ENCODE measurements at places on chromosomes 12 and 14. TPM values are rescaled to one million over a fixed set of nuclear protein-coding genes. Genes with fewer than 3 reads are reported as not detected.
A peak's percentile ranks its signal among the peaks of the same experiment; 100 is the strongest.

Gene SCN8A
- total RNA-seq: 2.3 TPM

- no peak for DNase-seq
- H3K4me1 ChIP-seq: peaks cover 3% of the 10 kb centered on the region
- H3K27me3 ChIP-seq: no peaks in the 10 kb centered on the region
- H3K4me3 ChIP-seq: no peak overlapping the region
- no peak overlapping the region for H3K27ac ChIP-seq
- no peaks in the 10 kb centered on the region for H3K36me3 ChIP-seq
Measured at GRCh38 chr12:116368196-116369194, 91.0 kb upstream of the MED13L start.

- no peak overlapping the region for H3K4me3 ChIP-seq
- H3K4me1 ChIP-seq: no peaks in the 10 kb centered on the region
- H3K36me3 ChIP-seq: no peaks in the 10 kb centered on the region
- H3K27me3 ChIP-seq: no peaks in the 10 kb centered on the region
- no peak for DNase-seq
Measured at GRCh38 chr14:36870776-36871175, 209.1 kb downstream of the PAX9 start.

Gene NANOG
- total RNA-seq: not detected

DNA sequence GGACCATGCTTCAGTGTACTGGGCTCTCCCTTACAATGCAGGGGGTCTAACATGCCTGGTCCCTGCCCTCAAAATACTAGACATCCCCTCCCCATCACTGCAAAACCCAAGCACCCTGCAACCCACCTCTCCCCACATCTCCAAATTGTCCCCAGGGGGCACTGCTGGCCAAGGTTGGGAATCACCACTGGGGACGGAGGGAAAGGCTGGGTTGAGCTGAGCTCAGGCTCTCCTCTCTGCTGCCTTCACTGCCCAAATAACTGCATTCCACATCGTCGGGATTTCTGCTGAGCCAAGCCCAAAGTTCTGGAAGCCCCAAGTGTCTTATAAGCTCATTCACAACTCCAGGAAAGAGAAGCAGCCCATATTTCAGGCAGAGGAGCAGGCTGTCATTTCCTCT lies 69.6 kb downstream of the NT5DC3 start:
- no peaks in the 10 kb centered on the region for H3K4me1 ChIP-seq
- peaks cover 2% of the 10 kb centered on the region for H3K36me3 ChIP-seq
- no peaks in the 10 kb centered on the region for H3K27me3 ChIP-seq
- no peak for DNase-seq
- H3K4me3 ChIP-seq: no peak overlapping the region

DNA sequence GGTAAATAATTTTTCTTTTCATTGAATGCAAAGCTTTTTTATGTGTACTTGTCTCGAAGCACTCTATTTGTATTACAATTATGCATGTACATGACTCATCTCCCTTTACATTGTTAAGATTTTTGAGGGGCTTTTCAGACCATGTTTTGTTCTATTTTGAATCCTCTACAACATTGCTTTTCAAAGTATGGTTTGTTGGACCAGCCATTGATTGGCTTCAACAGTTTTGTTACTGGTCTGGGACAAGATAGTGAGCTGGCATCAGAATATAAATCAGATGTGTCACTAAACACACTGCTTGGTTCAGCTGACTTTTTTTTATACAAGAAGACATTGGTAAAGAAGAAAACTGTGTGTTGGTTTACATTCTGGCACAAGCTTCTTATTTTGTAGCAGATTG lies 122.3 kb downstream of the MON2 start:
- H3K4me1 ChIP-seq: no peaks in the 10 kb centered on the region
- no peak overlapping the region for H3K27ac ChIP-seq
- DNase-seq: no peak
- no peaks in the 10 kb centered on the region for H3K27me3 ChIP-seq
- no peak overlapping the region for H3K4me3 ChIP-seq

Gene GPHN
- total RNA-seq: 22.5 TPM

DNA sequence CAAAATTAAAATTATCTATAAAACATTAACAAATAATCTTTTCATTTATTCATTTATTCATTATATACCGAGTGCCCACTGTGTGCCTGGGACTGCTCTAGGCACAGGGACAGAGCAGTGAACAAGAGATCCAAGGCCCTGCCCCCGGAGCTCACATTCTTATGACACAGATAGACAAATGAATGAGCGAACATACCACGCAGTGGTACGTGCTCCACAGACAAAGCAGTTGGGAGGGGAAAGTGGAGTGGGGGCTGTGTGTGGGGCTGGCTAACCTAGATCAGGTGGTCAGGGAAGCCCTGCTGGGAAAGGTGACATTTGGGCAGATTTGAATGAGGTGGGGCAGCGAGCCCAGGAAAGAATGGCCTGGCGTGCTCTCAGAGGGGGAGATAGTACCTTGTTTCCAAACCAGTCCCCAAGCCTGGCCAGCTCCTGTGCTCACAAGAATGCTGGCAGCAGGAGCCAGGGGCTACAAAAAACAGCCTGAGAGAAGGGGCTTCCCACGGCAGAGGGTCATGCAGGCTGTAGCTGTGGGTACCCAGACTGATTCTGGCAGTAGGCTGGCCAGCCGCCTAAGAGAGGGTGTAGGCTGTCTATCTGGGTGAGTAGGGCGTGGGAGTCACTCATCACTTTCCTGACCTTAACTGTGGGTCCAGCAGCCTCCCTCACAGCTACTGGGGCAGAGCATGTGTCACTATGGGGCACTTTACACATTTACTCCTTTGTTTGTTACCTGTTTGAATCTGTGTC lies 57.8 kb upstream of the ACTN1 start:
- H3K36me3 ChIP-seq: no peaks in the 10 kb centered on the region
- no peak overlapping the region for H3K27ac ChIP-seq
- peaks cover 7% of the 10 kb centered on the region for H3K4me1 ChIP-seq
- H3K4me3 ChIP-seq: no peak overlapping the region

- peaks cover 37% of the 10 kb centered on the region for H3K36me3 ChIP-seq
- H3K4me3 ChIP-seq: peak overlapping the region; percentile 91
- H3K27me3 ChIP-seq: no peaks in the 10 kb centered on the region
- peak overlapping the region; percentile 86 for H3K27ac ChIP-seq
- peaks cover 45% of the 10 kb centered on the region for H3K4me1 ChIP-seq
Measured at GRCh38 chr12:95002754-95003153, 743 bp downstream of the NDUFA12 start.

DNA sequence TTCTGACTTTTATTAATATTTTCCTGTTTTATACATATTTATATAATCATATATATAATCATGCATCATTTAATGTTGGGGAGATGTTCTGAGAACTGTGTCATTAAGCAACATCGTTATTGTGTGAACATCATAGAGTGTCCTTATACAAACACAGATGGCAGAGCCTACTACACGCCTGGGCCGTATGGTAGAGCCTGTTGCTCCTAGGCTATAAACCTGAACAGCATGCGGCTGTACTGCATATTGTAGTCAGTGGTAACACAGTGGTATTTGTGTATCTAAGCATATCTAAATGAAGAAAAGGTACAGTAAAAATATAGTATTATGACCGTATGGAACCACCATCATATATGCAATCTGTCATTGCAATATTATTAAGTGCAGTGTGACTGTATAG lies 44.7 kb upstream of the BCL7A start:
- peaks cover 18% of the 10 kb centered on the region for H3K27me3 ChIP-seq
- no peak for DNase-seq
- H3K36me3 ChIP-seq: peaks cover 2% of the 10 kb centered on the region
- H3K4me1 ChIP-seq: peaks cover 8% of the 10 kb centered on the region
- no peak overlapping the region for H3K27ac ChIP-seq

DNA sequence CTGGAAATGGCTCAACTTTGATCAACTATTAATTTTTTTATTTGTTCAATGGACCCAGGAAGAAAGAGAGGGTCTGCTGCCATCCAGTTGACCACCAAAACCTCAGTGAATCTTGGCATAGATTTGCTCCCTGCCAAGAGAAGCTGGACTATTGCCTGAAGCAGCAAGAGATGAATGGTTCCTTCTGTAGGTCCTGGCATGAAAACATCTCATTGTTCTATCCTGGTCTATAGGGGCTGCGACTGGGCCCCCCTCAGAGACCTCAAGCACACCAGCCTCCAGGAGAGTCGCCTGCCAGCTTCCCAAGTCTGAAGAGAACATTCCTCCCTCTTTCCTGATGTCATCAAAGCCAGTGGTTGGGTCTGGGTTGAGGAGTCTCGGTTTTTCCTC lies 204.9 kb downstream of the TMX1 start:
- no peaks in the 10 kb centered on the region for H3K4me1 ChIP-seq
- H3K27ac ChIP-seq: no peak overlapping the region
- DNase-seq: no peak
- no peaks in the 10 kb centered on the region for H3K36me3 ChIP-seq
- H3K4me3 ChIP-seq: no peak overlapping the region

Gene AMN
- 0.35 TPM for total RNA-seq

- H3K4me3 ChIP-seq: no peak overlapping the region
- H3K27ac ChIP-seq: no peak overlapping the region
- no peaks in the 10 kb centered on the region for H3K27me3 ChIP-seq
- DNase-seq: no peak
- no peaks in the 10 kb centered on the region for H3K4me1 ChIP-seq
Measured at GRCh38 chr12:109910969-109911348, 10.9 kb downstream of the TCHP start.

GRCh38 chr12:41441180-41441579 lies 253.1 kb downstream of the PDZRN4 start:
- H3K36me3 ChIP-seq: no peaks in the 10 kb centered on the region
- no peak for DNase-seq
- no peak overlapping the region for H3K27ac ChIP-seq
- no peak overlapping the region for H3K4me3 ChIP-seq
- peaks cover 4% of the 10 kb centered on the region for H3K4me1 ChIP-seq

- peaks cover 15% of the 10 kb centered on the region for H3K27me3 ChIP-seq
- H3K4me1 ChIP-seq: no peaks in the 10 kb centered on the region
- no peak for DNase-seq
- no peak overlapping the region for H3K4me3 ChIP-seq
- no peaks in the 10 kb centered on the region for H3K36me3 ChIP-seq
Measured at GRCh38 chr12:3042826-3043225, 34.4 kb upstream of the TSPAN9 start.

GRCh38 chr14:22213120-22213519 lies 375.9 kb downstream of the DAD1 start:
- no peak overlapping the region for H3K27ac ChIP-seq
- DNase-seq: no peak
- no peaks in the 10 kb centered on the region for H3K4me1 ChIP-seq
- H3K27me3 ChIP-seq: no peaks in the 10 kb centered on the region

Gene CLEC9A
- total RNA-seq: not detected

DNA sequence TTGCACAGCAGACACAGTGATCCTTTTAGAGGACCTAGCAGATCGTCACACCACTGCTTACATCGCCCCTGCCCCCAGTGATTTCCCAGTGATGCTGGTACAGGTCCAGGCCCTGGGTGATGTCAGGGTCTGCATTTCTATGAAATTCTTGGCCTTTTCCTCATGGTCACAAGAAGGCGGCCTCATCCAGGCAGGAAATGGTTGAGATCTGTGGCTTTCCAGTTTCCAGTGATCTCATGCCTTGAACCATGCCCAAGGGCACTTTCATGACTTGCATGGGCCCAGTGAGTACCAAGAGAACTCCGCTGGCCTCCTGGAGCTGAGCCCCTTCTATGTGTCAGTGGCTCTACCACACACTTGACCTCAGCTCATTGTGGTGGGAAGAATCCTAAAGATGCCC lies 41.9 kb upstream of the BDKRB2 start:
- no peaks in the 10 kb centered on the region for H3K27me3 ChIP-seq
- H3K4me3 ChIP-seq: no peak overlapping the region
- no peaks in the 10 kb centered on the region for H3K4me1 ChIP-seq

DNA sequence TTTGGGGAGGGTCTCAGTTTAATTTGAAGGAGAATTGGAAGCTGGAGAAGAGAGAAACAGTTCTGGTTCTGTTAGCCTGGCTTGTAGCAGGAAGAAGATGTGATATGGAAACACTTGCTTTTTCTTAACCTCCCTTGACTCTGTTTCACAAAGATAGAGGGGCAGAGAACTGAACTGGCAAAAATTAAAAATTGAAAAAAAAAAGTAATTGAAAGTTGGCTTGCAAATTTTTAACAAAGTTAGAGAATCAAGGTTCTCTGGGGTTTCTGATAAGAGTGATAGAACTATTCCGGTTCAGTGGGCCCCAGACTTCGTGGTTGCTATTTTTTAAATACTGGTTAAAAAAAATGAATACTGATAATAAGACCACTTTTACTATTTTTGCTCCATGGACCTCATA lies 2.8 kb downstream of the CRADD start:
- H3K36me3 ChIP-seq: peaks cover 6% of the 10 kb centered on the region
- no peak overlapping the region for H3K27ac ChIP-seq
- peaks cover 46% of the 10 kb centered on the region for H3K4me1 ChIP-seq
- DNase-seq: no peak

Gene BEST3
- total RNA-seq: not detected

Gene KRT77
- total RNA-seq: not detected

GRCh38 chr14:96934638-96935330 lies 137.6 kb downstream of the VRK1 start:
- no peaks in the 10 kb centered on the region for H3K36me3 ChIP-seq
- H3K27ac ChIP-seq: no peak overlapping the region
- H3K27me3 ChIP-seq: no peaks in the 10 kb centered on the region
- no peaks in the 10 kb centered on the region for H3K4me1 ChIP-seq
- no peak overlapping the region for H3K4me3 ChIP-seq

Gene SLC5A8
- not detected for total RNA-seq

DNA sequence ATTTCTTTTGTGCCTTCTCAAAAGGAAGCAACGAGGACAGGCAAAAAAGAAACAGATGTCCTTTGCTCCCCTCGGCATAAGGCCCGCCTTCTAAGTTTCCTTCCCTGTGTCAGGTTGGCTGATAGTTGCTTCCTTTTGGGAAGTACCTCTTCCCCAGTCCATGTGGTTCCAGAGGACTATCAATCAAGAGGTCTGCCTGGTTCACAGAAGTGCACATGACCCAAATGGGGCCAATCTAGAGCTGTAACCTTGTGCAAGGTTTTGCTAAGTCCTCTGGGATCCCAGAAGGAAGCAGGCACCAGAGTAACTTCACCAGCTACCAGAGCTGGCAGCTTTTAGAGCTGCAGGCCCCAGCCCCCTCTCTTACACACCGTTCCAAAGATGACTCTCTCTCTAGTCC lies 42.6 kb downstream of the TMEM63C start:
- no peak overlapping the region for H3K4me3 ChIP-seq
- H3K27ac ChIP-seq: no peak overlapping the region
- no peaks in the 10 kb centered on the region for H3K4me1 ChIP-seq
- no peak for DNase-seq
- H3K36me3 ChIP-seq: no peaks in the 10 kb centered on the region

- H3K4me3 ChIP-seq: no peak overlapping the region
- no peak overlapping the region for H3K27ac ChIP-seq
- H3K36me3 ChIP-seq: peaks cover 36% of the 10 kb centered on the region
Measured at GRCh38 chr12:94230357-94230905, 82.1 kb downstream of the PLXNC1 start.

DNA sequence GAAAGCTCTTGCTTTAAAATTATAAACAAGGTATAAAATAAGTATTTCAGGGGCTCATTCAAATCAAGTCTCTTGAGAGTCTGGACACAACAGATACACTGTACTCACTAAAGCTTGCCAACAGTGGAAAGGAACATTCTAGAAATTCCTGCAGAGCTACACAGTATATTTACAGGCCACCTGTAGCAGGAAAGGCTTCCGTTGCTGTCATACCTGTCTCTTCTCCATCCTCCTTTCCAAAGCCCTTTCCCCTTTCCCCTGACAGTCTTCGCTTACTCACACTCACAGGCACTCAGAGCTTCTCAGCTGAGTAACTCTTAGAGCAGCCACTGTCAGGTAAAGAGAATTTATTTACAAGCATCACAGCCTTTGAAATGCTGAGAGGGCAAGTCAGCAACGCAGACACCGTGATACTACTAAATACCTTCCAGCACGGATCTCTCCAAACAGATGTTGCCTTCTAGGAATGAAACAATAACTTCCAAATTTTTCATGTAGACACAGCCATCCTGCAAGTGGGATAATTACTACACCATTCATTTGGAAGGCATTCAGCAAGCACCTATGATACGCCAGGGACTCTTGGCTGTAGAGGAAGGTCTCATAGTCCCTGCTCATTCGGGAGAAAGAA lies 167.9 kb downstream of the FOXN3 start:
- no peak overlapping the region for H3K27ac ChIP-seq
- no peaks in the 10 kb centered on the region for H3K27me3 ChIP-seq
- H3K36me3 ChIP-seq: peaks cover 17% of the 10 kb centered on the region
- no peak for DNase-seq
